ENCODE measurements at places on chromosomes 4 and X. TPM values are rescaled to one million over a fixed set of nuclear protein-coding genes. Genes with fewer than 3 reads are reported as not detected.

The SUPT20HL1 gene
- total RNA-seq: not detected

DNA sequence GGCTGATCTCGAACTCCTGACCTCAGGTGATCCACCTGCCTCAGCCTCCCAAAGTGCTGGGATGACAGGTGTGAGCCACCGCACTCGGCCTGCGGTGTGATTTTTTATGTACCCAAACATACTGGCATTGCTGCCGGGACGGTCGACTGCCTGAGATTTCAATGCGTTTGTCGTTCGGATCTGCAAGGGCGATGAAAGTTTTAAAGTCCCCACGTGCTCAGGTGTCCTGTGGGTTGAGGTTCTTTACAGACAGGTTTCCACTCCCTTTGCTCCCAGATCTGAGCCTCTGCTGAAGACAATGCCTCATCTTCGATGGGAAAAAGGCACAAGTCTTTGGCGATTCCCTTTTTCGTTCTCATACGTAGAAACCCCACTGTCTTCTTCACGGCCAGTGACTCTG is 78.1 kb upstream of the SHOX start:
- DNase-seq: no peak

DNA sequence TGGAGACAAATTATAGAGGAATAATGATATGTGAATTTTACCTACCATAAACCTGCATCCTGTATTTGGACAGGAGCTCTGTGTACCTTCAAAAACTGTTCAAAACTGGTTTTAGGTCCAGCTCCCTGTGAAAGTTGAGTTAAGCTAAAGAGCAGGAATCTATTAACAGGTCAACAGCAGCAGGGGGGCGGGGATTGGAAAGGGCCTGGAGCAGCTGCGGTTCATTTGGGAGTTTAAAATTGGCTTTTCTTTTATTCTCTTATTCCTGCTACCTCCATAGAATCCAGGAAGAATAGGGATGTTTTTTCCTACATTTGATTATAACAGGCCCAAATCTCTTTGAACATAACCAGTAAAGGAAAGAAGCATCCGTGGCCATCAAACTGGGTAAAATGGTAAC is 23.8 kb downstream of the SHROOM3 start:
- no peak for DNase-seq

- DNase-seq: peak; percentile 52
Observed at GRCh38 chrX:105451401-105451800, 230.9 kb upstream of the TEX13A start.

The CFAP99 gene
- not detected for total RNA-seq

The NDUFA1 gene
- total RNA-seq: 68.6 TPM

DNA sequence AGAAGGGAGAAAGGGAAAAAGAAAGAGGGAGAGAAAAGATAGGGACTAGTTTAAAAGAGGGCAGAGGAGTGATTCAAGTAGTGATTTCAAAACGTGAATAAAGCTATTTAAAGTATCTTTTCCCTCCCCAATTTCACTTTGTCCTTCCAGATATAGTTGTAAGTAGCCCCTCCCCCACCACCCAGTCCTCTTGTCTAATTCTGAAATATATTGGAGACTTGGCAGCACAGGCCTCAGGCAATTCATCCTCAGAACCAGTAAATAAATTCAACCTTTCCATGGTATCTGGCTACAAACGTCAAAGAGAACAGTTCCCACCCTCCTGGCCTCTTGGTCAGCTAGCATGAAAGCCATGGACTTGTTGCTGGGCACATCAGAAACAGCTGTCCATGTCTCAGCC is 169.5 kb upstream of the SCML1 start:
- DNase-seq: no peak

DNA sequence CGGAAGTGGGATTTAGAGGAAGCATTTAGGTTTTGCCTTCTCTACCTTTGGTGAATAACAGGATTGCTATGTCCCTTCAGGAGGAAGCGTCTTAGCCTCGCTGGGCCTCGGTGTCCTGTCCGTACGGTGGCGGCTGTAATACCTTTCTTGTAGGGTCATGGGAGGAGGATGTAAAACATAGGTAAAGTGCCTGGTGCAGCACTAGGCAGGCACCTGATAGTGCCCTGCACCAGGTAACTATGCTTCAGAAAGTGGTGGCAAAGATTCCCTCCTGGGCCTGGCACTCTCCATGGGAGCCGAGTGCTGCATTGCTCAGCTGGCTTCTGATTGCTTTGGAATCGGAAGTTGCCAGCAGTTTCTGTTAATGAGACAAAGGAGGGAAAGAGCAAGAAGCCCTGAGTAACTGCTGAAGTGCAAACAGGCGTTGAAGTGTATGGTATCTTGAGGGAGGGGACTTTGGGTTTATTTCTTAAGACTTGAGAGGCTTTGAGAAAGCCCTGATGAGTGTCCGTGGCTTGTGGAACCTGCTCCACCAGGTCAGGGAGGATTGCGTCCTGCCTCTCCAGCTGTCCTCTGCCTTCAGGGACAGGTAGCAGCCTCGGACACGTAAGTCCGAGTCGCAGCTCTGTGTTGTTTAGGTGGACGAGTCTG is 45.8 kb downstream of the TBC1D14 start:
- no peak for DNase-seq

DNA sequence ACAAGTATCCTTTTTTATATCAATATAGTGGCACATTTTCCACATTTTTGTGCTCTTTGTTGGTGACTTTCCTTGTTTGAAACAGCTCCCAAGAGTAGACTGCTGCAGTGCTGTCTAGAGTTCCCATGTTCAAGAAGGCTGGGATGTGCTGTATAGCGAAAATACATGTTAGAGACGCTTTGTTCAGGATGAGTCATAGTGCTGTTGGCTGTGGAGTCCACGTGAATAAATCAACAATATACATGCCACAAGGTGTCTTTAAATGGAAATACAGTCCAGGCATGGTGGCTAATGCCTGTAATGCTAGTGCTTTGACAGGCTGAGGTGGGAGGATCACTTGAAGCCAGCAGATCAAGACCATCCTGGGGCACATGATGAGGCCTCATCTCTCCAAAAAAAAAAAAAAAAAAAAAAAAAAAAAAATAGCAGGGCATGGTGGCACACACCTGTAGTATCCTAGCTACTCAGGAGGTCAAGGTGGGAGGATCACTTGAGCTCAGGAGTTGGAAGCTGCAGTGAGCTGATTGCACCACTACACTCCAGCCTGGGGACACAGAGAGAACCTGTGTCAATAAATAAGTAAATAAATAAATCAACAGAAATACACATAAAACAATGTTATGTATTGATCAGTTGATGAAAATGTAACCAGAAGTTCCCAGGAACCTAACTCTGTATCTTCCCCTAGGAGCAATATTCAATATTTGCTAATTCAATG is 256.8 kb upstream of the STS start:
- no peak for DNase-seq

The GAGE12F gene
- not detected for total RNA-seq

DNA sequence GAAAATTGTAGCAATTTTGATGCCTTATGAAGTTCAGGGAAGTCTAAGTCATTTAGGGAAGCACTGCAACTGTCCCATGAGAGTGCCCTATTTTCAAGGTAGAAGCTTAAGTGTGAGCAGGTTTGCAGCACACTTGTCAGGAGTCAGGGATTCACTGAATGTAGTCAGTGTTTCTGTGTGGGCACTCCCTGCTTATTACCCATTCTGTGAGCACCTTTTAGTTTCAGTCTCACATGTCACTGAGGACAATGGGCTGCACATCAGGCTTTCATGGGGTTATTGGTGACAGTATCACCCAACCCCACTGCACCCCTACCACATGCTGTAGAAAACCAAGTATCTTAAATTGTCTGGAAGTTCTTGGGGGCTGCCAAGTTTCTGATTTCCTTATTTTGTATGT is 2.9 kb upstream of the CCNG2 start:
- DNase-seq: no peak

The NUDT6 gene
- total RNA-seq: 6.8 TPM

GRCh38 chr4:114093221-114093715 is 113.8 kb upstream of the ARSJ start:
- DNase-seq: no peak

The VCX gene
- total RNA-seq: not detected

DNA sequence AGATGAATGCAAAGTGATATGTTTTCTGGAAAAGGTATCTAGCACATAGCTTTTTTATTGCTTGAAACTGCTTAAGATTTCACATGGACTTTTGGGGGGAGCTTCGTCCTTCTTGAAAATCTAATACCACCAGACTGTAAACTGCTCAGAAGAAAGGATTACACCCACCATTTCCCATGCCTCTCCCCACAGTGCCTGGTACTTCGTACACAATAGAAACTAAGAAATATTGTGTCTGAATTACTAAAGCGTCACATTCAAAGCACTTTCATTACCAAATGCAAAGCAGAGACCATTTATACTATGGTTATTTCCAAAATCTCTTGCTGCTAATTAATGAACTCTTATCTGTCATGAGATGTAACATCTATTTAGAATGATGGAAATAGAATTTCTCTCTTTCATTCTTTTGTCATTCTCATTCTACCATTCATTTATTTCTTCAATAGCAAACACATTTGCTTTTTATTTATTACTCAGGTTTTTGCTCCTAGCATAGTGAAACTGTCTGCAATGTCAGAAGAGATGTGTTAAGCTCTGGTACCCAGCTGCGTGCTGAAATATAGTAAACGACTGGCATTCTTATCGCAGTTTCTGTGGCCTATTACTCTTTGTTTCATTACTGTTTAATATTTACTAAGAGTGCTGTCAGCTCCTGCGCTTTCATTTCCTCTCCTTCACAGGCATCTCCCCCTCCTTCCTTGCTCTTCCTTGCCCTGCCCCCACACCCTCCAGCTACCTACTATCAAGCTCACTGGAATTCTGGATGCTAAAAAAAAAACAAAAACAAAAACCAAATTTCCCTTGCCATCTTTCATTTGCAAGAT is 51.4 kb upstream of the RAPGEF2 start:
- DNase-seq: peak; percentile 8

- DNase-seq: peak; percentile 54
Observed at GRCh38 chr4:186820391-186820891, 96.8 kb upstream of the FAT1 start.

DNA sequence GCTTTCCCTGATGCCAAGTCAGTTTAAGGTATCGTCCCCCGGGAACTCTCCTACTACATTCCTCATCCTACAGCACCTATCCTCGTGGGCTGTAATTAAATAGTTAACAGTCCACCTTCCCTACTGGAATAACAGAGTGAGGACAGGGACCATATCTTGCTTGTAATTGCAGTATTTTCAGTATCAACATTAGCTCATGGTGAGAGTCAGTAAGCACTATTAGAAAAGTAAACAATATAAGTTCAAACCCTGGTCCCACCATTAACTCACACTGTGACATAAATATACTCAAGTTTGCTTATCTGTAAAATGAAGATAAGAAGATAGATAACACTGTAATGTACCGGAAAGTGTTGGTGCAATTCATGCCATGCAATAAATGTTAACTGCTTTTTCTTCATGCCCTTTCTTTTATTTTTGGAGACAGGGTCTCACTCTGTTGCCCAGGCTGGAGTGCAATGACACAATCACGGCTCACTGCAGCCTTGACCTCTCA is 61.3 kb downstream of the SH3RF1 start:
- peak; percentile 38 for DNase-seq

GRCh38 chrX:94662689-94663088 is 988.7 kb downstream of the FAM133A start:
- no peak for DNase-seq

- DNase-seq: no peak
Observed at GRCh38 chrX:131764216-131764615, 220.3 kb downstream of the OR13H1 start.

The MAGEA2 gene
- total RNA-seq: not detected

GRCh38 chr4:187183826-187184225 is 460.2 kb upstream of the FAT1 start:
- peak; percentile 29 for DNase-seq

- DNase-seq: no peak
Observed at GRCh38 chrX:138877746-138878145, 166.2 kb upstream of the FGF13 start.

GRCh38 chrX:20181598-20182329 is 40.1 kb upstream of the EIF1AX start:
- DNase-seq: no peak

The IBSP gene
- not detected for total RNA-seq

DNA sequence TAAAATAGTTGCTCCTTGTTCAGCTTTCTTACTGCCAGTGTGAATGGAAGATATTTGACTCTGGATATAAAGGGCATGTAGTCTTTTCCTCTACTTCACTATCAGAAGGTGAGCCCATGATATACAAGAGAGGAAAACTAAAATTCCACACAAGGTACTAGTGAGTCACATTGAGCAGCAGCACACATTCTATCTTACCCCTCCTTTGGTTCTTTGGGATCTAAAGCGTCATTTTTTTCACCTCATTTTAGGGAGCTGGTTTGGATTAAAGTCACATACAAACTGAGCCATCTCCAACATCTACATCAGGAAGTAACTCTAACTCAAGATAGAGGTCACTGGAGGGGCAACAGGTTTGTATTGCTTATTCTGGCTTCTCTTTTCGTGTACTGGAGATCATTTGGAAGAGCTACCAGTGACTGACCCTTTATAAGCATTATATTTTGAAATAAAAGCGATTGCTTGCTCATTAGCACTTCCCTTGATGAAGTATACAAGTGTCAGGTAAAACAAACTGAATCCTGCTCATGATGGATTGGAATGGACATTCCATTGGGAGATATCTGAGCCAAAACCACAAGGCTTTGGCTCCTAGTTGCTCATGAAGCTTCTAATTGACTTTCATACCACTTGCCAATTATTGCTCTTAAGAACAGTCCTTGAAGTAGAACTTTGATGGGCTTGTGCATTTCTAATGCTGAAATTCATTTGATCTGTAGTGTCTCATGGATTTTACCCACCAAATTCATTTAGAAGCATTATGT is 124.1 kb downstream of the SPCS3 start:
- no peak for DNase-seq

DNA sequence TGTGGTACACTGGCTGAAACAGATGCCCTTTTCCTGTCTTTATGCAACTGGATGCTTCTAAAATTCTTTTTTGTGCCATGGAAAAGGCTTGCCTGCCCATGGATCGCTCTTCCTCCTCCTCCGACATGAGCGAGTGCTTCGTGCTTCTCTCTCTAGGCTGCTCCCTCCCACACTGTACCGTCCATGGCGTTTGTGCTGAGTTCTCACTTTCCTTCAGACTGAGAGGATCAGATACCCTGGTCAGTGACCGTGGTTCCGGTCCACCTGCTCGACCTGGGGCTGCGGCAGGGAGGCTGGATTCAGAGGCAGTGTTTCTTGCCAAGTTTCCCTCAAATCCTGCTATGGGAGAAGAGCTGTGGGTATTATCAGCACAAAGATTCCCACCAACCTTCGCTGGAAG is 10.2 kb upstream of the CLDN24 start:
- DNase-seq: no peak

- no peak for DNase-seq
Observed at GRCh38 chr4:53514509-53514908, 76.8 kb downstream of the LNX1 start.

The TRIM60 gene
- total RNA-seq: 0.32 TPM

DNA sequence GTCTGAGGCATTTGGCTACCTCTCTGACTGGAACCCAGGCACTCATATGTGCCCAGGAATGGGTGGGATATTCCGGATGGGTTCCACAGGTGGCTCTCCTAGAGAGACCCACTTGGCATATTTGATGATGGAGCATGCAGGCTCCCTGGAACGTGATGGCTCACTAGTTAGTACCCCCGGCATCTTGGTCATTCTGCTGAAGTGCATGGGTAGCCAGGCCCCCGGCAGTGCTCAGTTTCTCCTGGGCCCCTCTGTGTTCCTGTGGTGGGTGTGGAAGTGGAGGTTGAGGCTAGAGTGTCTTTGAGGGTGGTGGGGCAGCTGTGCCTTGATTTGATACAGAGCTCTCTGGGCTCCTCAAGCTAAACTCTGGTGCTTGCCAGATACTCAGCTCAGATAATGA is 29.4 kb downstream of the NBDY start:
- no peak for DNase-seq

Measured in fibroblast of villous mesenchyme (primary cell).